ENCODE measurements at places on chromosomes 16 and 17.

DNA sequence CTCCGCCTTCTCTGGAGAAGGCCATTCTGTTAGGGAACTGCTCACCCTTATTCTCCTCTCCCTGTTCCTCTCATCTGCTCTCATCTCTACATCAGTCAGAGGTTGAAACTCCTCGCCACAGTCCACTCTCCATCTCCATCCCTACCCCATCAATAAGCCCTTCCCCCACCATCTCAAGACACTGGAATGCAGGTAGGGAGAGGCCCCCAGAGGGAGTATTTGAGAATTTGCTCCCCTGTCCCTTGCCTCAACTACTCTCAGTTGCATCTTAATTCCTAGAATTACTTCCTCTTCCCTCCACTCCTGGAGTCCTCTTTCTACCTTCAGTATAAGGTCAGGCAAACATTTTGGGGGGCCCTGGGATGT, 2.0 kb upstream of the AATF start:
- no peak for DNase-seq

DNA sequence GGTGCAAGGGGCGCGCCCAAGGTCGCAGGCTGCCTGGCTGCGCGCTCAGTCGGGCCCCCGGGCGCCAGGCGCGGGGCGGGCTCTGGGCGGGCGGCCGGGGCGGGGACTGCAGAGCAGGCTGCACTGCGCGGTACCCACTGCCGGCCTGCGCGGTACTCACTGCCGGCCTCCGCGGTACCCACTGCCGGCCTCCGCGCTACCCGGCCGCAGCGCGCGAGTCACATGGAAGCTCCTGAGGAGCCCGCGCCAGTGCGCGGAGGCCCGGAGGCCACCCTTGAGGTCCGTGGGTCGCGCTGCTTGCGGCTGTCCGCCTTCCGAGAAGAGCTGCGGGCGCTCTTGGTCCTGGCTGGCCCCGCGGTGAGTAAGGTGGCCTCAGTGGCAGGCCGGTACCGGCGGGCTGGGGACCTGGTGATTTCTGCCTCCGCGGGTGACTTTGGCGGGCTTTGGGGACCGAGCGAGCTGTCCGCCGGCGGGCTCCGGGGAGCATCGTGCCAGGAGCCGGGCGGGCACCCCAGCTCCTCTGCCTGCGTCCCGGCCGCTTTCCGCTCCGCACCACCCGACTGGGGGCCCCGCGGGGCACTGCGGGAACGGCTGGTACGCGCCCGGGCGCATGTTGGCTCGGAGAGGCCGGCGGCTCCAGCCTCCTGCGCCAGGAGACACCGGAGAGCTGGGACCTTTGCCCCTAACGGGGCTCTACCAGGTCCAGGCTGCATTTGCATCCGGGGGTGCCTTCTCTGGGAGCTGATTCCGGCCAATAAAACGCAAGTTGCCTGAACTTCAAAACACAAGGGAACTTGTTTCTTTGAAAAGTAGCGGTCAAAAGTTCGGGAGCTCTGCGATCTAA, at the start of gene SLC47A1:
TSS of gene SLC47A1 (plus strand) at position 137 of the 844 bp plus-strand sequence. CDS start at position 223, 86 bp downstream.
- DNase-seq: peak; percentile 44

DNA sequence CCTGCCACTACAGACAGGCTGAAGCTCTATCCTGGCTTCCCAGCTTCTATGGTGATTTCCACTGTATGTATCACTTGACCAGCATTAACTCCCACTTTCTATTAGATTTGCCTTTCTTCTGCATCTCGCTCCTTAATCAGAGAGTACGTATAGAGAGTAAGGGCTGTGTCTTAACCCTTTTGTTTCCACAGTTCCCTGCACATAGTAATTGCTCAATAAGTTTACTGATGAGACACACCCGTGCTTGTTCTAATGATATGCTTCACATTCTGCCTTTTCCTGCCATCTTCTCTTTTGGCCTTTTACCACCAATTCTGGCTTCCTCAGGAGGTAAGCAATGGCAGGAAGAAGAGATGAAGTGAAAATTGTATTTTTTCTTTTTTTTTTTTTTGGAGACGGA, 20.6 kb upstream of the USP36 start:
- DNase-seq: no peak

GRCh38 chr17:65231662-65232335, 94.6 kb downstream of the RGS9 start:
- peak; percentile 52 for DNase-seq

- DNase-seq: no peak
These were observed 123.0 kb downstream of the KCNJ2 start for GRCh38 chr17:70292366-70292765.

- DNase-seq: no peak
These were observed 20.5 kb upstream of the SDR42E2 start for GRCh38 chr16:22141767-22142166.

GRCh38 chr16:4583906-4584305, 27.8 kb downstream of the C16orf96 start:
- no peak for DNase-seq

- DNase-seq: no peak
These were observed 18.5 kb upstream of the TOB1 start for GRCh38 chr17:50884439-50885311.

GRCh38 chr16:4386951-4387565, 15.4 kb downstream of the VASN start:
- DNase-seq: no peak

DNA sequence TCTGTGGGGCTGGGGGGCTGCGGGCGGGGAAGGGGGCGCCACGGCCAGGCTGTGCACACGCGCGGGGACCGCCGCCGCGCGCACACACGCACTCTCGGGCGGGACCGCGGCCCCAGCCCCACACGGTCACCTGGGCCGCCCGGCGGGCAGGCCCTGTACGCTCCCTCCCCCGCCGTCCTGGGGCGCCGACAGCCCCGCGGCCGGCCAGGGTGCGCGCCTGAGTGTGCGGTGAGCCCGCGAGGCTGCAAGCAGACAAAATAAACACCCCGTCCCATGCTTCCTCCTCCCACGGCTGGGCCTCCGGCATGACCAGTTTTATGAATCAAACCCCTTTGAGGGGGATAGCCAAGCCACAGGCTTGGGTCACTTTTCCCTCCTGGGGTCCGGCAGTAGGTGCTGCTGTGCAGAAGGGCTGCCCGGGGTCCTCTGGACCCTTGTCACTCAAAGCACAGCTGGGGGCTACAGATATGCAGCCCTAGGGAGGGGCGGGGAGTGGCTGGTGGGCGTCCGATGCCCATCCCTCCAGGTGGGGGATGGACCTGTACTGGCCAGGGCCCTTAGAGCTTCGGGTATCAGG, 441 bp downstream of the VASN start:
- no peak for DNase-seq

- no peak for DNase-seq
These were observed 98.8 kb upstream of the MED13 start for GRCh38 chr17:62163847-62164246.

- no peak for DNase-seq
These were observed 7.7 kb upstream of the ARL5C start for GRCh38 chr17:39173526-39174274.

- DNase-seq: peak; percentile 92
These were observed 160.1 kb upstream of the IRX3 start for GRCh38 chr16:54446639-54447038.

- no peak for DNase-seq
These were observed 33.5 kb upstream of the CBX4 start for GRCh38 chr17:79872762-79873161.

Measured in fibroblast of gingiva (primary cell).